ENCODE measurements at places on chromosomes 13 and 19.
A peak's percentile ranks its signal among the peaks of the same experiment; 100 is the strongest.

GRCh38 chr13:103006641-103007426, 59.4 kb downstream of the SLC10A2 start:
- DNase-seq, result no peak

GRCh38 chr19:2982983-2983350, 5.6 kb downstream of the TLE6 start:
- DNase-seq, result peak; percentile 72

DNA sequence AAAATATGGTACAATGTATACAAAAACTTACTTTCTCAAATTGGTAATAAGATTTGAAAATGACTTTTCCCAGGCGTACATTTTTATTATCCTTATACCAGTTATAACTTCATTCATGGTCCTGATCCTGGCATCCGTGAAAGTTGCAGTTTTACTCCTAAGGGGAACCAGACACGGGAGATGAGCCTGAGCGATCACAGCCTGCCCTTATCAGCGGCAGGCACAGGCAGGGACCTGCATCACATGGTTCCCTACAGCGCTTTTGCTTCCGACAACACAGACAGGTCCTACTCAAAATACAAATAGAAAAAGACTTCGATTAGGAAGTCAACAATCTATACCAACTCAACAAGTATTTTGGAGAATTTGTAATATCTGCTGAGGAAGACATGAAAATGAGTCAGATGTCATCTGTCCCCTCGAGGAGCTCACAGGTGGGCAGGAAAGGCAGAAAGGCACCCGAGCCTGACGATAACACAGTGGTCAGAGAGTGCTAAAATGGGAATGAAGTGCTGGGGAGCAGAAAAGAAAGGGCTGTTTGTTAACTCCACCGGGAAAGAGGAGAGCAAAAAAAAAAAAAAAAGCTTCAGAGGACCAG, 93.4 kb downstream of the ABCC4 start:
- DNase-seq, result no peak

- no peak for DNase-seq
Observed at GRCh38 chr13:68078874-68079273, 848.7 kb upstream of the PCDH9 start.

- DNase-seq, result no peak
Observed at GRCh38 chr13:50334115-50334778, 319.0 kb downstream of the KCNRG start.

- peak; percentile 88 for DNase-seq
Observed at GRCh38 chr13:34174671-34175145, 356.8 kb downstream of the RFC3 start.

DNA sequence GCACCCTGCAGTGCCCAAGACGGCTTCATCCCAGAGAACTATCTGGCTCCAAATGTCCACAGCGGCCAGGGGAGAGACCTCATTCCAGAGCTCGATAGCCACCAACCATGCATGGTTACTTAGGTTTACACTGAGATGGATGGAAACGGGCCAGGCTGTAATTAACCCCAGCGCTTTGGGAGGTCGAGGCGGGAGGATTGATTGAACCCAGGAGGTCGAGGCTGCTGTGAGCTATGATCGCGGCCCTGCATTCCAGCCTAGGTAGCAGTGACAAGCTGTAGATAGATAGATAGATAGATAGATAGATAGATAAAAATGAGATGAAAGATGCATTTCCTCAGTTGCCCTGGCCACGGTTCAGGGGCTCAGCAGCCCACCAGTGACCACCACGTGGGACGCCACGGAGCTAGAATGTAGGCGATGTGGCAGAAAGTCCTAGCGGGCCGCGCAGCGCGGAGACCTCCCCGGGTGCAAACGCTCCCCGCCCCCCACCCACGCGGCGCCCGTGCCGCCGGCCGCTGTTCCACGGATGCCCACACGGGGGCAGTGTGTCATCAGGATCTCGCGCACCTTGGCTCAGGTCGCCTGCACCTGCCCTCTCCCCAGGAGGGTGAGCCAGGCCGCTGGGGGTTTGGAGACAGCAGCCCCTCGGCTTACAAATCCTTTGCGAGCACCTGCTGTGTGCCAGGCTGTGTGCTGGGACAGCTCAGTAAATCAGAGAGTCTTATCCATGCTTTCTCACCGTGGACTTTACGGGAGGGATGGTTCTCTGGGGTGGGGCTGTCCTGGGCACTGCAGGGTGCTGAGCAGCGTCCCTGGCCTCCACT, 13.5 kb upstream of the TLE5 start:
- DNase-seq, result no peak

DNA sequence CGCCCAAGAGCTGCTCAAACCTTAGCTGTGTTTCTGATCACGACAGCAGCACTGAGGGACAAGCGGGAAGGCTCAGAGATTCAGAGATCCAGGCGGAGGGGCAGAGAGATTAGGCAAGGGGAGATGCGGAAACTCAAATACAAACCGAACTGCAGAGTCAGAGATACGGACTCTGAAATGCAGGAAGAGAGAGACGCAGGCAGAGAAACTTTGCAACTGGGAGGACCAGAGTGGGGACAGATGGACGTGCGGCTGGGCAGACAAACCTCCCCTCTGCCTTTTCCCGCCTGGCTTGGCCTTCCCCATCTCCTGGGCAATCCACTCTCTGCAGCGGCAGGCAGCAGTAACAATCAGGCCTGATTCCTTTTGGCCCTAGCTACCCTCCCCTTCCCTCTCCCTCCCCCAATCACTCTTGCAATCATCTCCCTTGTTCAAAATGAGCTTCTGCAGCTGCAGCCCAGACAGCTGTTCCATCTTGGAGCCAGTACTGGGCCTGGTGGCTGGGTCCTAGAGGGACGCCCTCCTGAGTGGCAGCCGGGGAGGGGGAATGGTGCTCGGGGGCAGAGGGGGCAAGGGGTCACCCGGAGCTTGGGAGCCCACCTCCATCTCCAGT, 29.7 kb downstream of the OLFM2 start:
- DNase-seq, result no peak

DNA sequence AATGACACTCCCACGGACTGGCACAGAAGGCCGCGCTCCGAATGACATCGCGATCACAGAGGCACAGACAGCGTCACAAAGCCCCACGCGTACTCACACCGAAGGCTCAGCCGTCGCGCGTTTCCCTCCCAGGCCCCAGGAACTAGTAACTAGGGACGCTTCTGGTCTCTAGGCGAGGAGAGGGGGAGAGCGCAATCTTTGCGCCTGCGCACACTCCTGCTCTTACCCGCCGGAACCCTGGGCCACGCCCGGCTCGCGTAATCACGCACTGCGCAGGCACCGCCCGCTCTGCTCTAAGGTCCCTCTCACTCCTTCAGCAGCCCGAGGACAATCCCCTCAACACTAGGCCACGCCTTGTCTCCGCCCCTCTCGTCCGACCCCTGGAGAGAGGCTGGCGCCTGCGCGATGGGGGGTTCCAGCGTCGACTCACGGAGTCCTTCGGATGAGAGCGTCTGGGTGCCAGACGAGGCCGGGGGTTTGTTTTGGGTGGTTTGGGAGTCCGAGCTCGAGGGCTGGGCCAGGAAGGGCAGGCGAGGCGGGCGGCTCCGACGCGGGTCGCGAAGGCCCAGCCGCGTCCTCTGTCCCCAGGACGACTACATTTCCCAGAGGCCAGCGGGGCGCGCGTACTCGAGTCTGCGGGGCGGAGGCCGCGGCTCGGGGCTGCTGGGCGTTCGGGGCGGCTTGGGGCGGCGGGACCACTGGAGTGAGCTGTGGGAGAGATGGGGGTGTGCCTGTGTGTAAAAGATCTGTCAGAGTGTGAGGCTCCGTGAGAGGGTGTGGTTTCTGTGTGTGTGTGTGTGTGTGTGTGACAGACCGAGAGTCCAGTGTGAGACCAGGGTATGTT, at the start of gene ZNF471:
TSS of gene ZNF471 (plus strand) at position 410 of the 844 bp plus-strand sequence. CDS start 3,717 bp downstream, outside the sequence.
- DNase-seq, result peak; percentile 98

- DNase-seq, result no peak
Observed at GRCh38 chr19:46407856-46408663, 5.3 kb downstream of the CCDC8 start.
